GM03348 (cell line): ENCODE measurements at places on chromosomes 4 and X.

DNA sequence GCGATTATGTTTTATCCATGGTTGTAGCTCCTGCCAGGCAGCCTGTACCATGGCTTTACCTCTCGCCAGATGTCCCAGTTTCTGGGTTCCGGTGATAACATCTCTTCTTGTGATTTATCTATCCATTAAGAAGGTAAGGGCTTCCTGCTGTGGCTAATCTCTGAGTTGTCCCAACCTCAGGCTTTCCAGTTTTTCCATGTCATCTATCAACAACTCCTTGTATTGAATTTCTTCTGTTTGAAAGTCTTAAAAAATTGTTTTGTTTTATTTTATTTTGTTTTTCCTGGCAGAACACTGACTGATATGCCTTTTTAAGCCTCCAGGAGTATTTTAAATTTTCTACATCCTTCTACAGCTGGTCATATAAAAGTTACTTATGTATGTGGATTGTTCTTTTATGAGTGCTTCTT lies 241.9 kb downstream of the ANTXR2 start:
- DNase-seq, result no peak

GRCh38 chr4:169208090-169208455 lies 62.7 kb downstream of the SH3RF1 start:
- no peak for DNase-seq

GRCh38 chr4:52869196-52869595 lies 7.1 kb downstream of the RASL11B start:
- peak; percentile 73 for DNase-seq

- DNase-seq, result peak; percentile 19
Measured at GRCh38 chr4:32858971-32859370, 2138.8 kb downstream of the PCDH7 start.
